ENCODE measurements at places on chromosomes 4 and X.
A peak's percentile ranks its signal among the peaks of the same experiment; 100 is the strongest.

DNA sequence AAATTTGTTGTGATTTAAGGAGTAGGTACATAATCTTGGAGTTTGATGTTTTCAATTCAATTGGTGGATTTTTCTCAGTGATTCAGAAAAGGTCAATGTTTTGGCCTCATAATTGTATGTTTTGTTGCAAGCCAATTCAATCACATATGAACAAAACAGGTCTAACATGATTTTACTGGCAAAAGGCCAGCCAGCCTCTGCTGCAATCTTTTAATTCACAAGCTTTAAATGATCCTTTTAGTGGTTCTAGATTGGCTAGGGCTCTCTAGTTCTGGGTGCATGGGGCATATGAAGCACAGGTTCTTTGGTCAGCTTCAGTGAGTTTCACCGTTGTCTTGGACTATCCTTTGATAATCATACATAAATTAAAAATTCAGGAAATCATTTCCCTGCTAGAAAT is 19.2 kb upstream of the SLC6A14 start:
- H3K27me3 ChIP-seq: no peaks in the 10 kb centered on the region
- no peak overlapping the region for H3K27ac ChIP-seq
- H3K36me3 ChIP-seq: no peaks in the 10 kb centered on the region
- no peaks in the 10 kb centered on the region for H3K4me1 ChIP-seq
- no peak overlapping the region for H3K4me3 ChIP-seq

DNA sequence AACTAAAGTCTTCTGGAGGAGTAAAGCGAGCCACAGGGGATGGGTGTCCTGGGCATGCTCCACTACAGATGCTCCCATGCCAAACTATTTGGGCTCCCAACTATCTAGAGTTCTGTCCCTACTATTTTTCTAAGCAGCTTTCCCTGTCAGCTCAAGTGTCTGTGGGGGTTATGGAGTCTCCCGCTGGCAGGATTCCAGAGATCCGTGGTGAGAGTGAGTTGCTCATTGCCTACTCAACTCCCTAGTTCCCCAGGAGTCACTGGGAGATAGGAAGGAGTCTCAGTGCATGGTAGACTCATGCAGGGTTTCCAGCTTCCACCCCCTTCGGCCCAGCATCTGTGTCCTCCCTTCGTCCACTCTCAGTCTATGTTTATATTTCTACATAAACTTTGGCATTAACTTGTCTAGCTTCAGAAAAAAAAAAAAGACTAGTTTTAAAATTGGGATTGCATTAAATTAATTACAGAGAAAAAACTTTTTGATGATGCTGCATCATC is 55.1 kb upstream of the INPP4B start:
- no peak for DNase-seq
- H3K4me1 ChIP-seq: no peaks in the 10 kb centered on the region
- no peaks in the 10 kb centered on the region for H3K36me3 ChIP-seq
- H3K4me3 ChIP-seq: no peak overlapping the region

DNA sequence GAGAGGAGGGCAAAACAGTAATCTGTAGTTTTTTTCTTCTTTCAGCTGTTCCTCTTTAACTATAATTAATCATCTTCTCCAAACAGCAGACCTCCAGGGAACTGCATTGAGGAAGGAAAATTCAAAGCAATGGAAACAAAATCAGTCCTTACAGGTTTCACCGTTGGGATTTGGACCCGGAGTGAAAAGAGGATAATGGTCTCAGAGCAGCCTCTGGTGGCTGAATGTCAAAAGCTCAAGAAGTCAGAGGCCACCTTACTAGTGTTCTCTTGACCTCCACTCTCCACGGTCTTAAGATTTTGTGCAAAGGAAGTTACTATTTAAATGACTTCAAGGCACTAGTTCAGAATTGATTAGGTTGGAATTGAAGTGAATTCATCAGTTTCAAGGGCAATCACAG is 16.0 kb upstream of the MID1 start:
- no peaks in the 10 kb centered on the region for H3K36me3 ChIP-seq
- H3K27me3 ChIP-seq: peaks cover 8% of the 10 kb centered on the region
- H3K4me1 ChIP-seq: no peaks in the 10 kb centered on the region

DNA sequence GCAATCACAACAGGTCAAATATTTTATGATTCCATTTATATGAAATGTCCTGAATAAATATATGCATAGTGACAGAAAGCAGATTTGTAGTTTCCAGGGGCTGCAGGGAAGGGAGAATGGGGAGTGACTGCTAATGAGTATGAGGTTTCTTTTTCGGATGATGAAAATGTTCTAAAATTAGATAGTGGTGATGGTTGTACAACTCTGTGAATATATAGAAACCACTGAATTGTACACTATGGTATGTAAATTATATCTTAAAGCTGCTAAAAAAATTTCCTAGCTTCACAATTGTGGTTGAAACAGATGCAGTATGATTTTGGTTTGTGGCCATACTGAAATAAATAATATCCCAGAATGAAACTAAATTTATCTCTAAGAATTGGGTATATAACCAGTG is 12.9 kb upstream of the IL2 start:
- H3K36me3 ChIP-seq: no peaks in the 10 kb centered on the region
- H3K27me3 ChIP-seq: peaks cover 2% of the 10 kb centered on the region
- no peak overlapping the region for H3K27ac ChIP-seq
- H3K4me3 ChIP-seq: no peak overlapping the region
- no peaks in the 10 kb centered on the region for H3K4me1 ChIP-seq

DNA sequence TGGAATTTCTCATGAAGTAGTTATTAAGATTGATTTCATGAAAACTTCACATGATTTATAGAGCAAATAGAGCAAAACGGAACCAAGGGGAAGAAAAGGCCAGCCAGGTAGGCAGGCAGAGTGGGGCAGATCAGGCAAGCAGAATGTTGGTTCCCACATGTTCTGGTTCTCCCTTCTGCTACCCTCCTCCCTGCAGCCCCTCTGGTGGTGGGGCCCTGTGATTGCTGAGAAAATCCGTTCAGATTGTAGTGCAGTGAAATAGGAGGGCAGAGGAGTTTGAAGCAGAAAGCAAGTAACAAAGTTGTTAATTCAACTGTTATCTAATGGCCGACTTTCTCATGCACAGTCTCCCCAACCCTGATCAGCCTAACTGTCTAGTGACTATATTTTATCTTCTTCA is 185.3 kb downstream of the MID1IP1 start:
- H3K27me3 ChIP-seq: no peaks in the 10 kb centered on the region
- no peaks in the 10 kb centered on the region for H3K4me1 ChIP-seq
- DNase-seq: no peak
- no peak overlapping the region for H3K27ac ChIP-seq
- no peak overlapping the region for H3K4me3 ChIP-seq

DNA sequence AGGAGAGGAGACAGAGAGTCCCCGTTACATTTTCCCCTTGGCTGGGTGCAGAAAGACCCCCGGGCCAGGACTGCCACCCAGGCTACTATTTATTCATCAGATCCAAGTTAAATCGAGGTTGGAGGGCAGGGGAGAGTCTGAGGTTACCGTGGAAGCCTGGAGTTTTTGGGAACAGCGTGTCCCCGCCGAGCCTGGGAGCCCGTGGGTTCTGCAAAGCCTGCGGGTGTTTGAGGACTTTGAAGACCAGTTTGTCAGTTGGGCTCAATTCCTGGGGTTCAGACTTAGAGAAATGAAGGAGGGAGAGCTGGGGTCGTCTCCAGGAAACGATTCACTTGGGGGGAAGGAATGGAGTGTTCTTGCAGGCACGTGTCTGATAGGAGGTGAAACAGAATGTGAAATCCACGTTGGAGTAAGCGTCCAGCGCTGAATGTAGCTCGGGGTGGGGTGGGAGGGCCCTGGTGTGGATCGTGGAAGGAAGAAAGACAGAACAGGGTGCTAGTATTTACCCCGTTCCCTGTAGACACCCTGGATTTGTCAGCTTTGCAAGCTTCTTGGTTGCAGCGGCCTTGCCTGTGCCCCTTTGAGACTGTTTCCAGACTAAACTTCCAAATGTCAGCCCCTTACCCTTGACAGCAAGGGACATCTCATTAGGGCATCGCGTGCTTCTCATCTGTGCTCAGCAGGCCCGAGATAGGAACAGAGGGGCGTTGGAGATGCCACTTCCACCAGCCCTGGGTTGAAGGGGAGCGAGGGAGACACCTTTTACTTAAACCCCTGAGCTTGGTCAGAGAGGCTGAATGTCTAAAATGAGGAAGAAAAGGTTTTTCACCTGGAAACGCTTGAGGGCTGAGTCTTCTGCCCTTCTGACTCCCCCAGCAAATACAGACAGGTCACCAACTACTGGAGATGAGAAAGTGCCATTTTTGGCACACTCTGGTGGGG is 2.7 kb downstream of the SHOX start:
- peaks cover 26% of the 10 kb centered on the region for H3K4me1 ChIP-seq
- peaks cover 61% of the 10 kb centered on the region for H3K27me3 ChIP-seq
- no peak overlapping the region for H3K4me3 ChIP-seq
- DNase-seq: no peak
- H3K27ac ChIP-seq: peak overlapping the region; percentile 89
- H3K36me3 ChIP-seq: no peaks in the 10 kb centered on the region

DNA sequence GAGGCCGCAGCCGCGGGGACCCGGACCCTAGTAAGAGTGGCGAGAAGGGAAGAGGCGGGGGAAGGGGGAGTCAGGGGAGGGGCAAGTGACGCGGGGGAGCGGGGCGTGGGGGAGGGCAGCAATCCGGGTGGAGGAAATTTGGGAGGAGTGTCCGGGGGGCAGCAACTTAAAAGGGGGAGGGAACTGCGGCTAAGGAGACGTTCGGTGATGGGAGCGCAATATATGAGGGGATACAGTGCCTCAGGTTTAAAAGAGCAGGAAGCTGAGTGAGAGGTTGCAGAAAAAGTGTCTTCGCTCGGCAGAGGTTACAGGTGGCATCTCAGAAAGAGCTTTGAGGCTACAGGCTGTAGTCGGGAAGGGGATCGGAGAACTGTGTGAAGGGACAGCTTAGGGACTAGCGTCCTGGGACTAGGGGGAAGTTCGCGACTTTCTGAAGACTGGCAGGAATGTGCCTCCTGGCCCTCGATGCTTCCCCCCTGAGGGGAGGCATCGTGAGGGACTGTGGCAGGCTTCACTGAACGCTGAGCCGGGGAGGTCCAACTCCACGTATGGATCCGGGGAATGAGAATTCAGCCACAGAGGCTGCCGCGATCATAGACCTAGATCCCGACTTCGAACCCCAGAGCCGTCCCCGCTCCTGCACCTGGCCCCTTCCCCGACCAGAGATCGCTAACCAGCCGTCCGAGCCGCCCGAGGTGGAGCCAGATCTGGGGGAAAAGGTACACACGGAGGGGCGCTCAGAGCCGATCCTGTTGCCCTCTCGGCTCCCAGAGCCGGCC is 519 bp downstream of the FOXO4 start:
- H3K27me3 ChIP-seq: peaks cover 10% of the 10 kb centered on the region
- H3K4me3 ChIP-seq: peak overlapping the region; percentile 87
- no peaks in the 10 kb centered on the region for H3K36me3 ChIP-seq
- peaks cover 20% of the 10 kb centered on the region for H3K4me1 ChIP-seq
- peak overlapping the region; percentile 96 for H3K27ac ChIP-seq

- H3K27me3 ChIP-seq: no peaks in the 10 kb centered on the region
- no peak overlapping the region for H3K27ac ChIP-seq
These were observed 234.8 kb downstream of the SCFD2 start for GRCh38 chr4:53130896-53131561.

- no peak overlapping the region for H3K4me3 ChIP-seq
- H3K36me3 ChIP-seq: no peaks in the 10 kb centered on the region
These were observed 354.1 kb downstream of the CAMK2D start for GRCh38 chr4:113407409-113407808.

DNA sequence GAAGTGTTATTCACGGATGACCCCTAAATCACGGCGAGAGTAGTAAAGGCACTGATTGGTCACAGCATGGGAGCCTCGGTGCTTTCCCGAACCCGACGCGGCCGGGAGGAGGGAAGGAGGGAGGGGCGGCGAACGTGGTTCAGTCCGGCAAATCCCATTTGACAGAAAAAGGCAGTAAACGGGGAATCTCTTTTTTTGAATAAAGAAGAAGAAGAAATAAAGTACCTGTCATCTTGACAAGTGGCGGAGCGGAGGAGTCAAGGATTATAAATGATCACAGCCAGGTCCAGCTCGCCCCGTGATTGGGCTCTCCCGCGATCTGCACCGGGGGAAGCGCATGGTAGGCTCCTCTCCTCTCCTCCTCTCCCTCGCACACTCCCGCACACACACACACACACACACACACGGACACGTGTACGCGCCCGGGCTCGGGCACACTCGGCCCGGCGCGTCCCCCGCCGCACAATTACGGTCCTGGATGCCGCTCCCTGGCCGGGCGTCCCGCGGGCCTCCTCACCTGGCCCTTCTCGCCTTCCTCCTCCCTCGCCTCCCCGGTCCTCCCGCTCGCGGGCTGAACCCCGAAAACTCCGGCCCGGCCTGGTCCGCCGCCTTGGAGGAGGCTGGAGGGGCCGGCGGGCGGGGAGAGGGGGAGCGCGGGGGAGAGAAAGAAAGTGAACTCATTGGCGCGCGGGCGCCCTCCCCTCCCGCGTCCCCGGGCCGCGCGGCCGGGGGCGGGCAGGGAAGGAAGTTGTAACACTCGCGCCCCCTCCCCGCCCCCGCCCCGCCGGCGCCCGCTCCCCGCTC is 99.2 kb upstream of the TENM3 start:
- H3K27ac ChIP-seq: peak overlapping the region; percentile 79
- H3K27me3 ChIP-seq: peaks cover 53% of the 10 kb centered on the region
- H3K4me1 ChIP-seq: peaks cover 16% of the 10 kb centered on the region
- H3K4me3 ChIP-seq: peak overlapping the region; percentile 74

GRCh38 chrX:24190500-24191156 is 41.1 kb downstream of the ZFX start:
- no peak overlapping the region for H3K27ac ChIP-seq
- peaks cover 49% of the 10 kb centered on the region for H3K36me3 ChIP-seq
- no peak overlapping the region for H3K4me3 ChIP-seq
- no peaks in the 10 kb centered on the region for H3K27me3 ChIP-seq

- no peak overlapping the region for H3K4me3 ChIP-seq
- H3K27ac ChIP-seq: no peak overlapping the region
- peaks cover 11% of the 10 kb centered on the region for H3K4me1 ChIP-seq
- no peak for DNase-seq
- no peaks in the 10 kb centered on the region for H3K27me3 ChIP-seq
These were observed 21.1 kb upstream of the HNRNPD start for GRCh38 chr4:82394896-82395295.
